ENCODE measurements at places on chromosomes 5 and 9.

DNA sequence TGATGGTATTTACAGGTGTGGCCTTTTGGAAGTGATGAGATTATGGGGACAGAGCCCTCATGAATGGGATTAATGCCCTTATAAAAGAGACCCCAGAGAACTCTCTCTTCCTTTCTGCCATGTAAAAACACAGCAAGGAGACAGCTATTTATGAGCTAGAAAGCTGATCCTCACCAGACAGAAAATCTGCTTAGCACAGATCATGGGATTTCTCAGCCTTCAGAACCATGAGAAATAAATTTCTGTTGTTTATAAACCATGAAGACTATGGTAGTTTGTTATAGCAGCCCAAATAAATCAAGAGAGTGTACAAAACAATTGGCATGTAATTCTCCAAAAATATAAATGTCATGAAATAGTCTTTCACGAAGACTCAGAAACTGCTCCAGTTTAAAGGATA lies 211.0 kb downstream of the PDE4D start:
- DNase-seq: no peak

DNA sequence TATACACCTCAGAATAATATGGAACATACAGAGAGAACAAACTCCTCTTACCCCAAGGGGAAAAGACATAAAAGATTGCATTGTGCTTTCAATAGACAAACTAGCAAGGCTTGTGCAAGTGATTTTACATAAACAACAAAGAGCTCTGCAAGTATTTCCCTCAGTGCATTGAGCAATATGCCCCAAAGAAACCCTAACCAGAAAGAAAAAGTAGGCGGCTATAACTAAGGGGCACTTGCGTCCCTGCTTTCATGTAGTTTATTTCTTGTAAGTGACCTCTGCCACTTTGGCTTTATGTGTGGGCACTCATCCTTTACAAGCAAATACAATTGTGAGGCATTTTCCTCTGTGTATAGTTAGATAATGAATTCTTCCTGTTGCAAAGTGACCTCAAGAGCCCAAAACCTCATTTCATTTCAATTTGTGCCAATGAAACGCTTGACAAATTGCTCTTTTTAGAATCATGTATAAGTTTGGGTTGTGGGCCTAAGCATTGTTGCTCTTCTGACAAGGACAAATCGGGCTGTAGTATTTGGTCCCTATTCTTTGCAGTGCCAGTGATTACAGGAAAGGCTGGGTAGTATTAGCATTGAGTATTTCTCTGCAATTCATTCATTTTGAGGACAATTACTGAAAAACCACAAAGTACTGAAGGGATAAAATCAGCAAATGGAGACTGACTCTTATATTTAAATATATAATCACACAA lies 282.2 kb downstream of the DTWD2 start:
- DNase-seq: no peak

- DNase-seq: no peak
Measured at GRCh38 chr9:18343784-18344183, 130.2 kb upstream of the ADAMTSL1 start.

- DNase-seq: no peak
Measured at GRCh38 chr5:169354263-169354662, 53.3 kb upstream of the SLIT3 start.

DNA sequence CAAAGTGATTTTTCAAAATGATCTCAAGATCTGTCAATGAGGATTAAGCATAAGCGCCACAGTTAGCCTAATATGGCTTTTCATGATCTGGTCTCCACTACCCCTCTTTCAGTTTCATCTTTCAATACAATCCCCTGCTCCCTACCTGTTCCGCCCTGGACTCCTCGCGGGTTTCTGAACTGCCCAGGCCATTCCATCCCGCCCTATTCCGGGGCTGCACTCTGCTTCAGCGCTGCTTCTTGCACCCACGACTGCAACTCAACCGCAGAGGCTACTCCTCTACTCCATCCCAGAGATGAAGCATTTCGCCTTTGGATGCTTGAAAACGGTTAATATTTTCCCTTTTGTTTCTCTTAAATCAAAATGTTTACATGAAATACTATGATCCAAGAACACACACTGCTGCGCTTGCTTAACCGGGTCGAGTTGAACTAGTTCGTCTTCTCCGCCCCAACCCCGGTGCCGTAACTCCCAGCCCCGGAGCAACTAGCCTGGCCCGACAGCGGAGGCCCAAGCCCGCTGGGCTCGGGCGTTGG lies 716 bp upstream of the OTULIN start:
- DNase-seq: no peak

DNA sequence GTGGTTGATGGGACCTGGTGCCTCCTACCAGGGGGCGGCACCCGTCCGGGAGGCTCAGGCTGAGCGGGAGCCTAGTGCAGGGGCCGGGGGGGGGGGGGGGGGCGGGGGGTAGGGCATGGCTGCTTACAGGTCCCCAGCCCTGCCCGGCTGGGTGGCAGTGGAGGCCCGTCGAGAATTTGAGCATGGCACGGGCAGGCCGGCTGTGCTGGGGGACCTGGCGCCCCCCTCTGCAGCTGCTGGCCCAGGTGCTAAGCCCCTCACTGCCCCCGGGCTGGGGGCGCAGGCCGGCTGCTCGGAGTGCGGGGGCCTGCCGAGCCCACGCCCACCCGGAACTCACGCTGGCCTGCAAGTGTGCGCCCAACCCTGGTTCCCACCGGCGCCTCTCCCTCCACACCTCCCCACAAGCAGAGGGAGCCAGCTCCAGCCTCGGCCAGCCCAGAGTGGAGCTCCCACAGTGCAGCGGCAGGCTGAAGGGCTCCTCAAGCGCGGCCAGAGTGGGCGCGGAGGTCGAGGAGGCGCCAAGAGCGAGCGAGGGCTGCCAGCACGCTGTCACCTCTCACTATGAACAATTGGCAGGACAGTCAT lies 77.7 kb downstream of the LMNB1 start:
- no peak for DNase-seq

- DNase-seq: no peak
Measured at GRCh38 chr5:73170522-73170921, 2.5 kb upstream of the TMEM174 start.

DNA sequence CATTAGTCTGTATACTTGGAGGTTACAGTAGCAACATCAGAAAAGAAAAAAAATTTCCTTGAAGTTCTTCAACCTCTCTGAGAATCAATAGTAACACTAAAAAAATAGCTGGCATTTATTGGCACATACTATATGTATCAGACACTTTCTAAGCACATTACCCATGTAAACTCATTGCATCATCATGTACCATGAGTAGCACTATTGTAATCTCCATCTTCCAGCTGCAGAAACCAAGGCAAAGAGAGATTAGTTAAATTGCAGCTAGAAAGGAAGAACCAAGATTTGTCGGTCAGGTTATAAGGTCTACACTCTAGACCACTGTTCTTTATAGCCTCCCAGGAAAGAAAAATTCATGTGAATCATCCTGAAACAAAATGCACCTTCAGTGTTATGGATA lies 31.4 kb upstream of the RAB3C start:
- no peak for DNase-seq

DNA sequence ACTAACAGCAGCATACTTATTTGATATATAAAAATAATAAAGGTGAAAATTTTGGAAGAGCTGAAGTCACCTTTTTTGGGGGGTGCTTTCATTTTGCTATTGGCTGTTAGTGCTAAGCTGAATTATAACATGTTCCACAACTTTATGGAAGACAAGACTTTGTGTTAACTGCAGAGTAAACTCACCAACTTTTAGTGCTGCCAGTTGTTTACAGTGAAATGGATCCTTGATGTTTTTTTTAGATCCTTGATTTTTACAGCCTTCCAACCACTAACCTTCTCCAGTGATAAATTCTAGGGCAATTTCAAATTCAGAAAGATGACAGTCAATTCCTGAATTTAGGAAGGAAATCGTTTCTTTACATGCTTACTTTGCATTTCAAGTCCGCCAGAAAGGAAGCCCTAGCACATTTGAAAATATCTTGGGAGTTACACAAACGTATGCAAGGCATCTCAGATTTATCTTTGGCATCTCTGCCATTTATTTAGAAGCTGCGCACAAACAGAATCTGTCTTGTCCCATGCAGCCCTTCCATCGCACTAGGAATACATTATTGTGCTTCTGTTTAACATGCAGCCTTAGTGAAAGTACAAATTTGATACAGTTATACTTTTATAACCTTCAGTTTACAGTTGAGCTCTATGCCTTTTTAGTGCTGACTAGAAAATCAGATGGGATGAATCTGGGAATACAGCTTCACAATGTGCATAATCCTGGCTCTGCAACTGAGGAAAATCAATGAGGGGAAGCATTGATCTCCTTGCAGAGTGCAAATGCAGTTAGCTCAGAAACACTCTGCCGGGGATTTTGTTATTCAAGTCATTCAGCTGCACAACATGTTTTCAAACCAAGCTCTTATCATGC lies 142.4 kb upstream of the ZNF608 start:
- DNase-seq: no peak

DNA sequence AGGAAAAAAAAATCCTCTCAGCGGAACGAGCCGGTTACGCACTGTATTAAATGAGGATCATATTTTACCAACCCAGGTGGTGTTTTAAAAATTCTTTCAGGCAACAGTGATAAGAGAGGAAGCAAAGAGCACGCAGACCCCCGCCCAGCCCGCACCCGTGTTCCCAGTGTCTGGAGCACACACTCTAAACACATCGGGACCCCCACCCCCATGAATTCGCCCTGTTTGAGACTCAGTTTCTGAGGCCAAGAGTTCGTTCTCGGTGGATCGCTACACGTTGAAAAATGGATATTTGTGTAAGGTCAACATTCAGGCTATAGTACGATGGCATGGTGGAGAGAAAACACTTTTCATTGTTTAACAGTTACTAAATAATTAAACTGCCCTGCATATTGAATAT lies 196.3 kb downstream of the MEF2C start:
- DNase-seq: no peak

DNA sequence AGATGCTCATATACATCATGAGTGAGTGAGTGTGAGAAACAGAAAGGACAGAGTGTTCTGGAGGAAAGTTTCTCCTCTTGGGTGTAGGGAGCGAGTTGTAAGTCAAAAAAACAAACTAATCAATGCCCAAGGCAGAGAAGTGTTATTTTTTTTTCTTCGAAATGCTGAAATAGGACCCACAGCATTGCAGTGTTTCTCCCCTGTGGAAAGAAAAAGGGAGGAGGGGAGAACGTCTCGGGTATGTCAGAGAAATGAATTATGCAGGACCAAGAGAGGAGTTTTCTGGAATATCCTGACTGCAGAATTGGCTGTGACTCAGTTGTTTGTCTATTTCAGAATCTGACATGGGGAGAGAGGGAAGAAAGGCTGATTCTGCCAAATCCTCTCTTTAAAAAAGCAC lies 337.9 kb upstream of the RFX3 start:
- no peak for DNase-seq

DNA sequence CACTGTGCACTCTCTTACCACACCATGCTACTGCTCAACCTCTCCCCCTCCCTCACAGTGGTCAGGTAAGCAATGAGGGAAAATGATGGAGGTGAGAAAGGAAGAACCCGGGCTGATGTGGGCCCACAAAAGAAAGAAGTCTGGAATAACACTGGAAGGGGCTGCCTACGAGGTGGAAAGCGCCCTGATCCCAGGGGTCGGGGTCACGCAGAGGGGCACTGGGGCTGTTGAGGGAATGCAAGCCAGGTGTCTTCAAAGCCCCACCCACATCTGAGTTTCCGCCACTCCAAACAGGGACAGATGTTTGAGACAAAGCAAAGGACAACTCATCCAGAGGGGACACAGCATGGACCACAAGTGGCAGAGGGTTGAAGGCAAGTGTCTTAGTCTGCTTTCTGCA lies 4.2 kb downstream of the TNIP1 start:
- DNase-seq: no peak

DNA sequence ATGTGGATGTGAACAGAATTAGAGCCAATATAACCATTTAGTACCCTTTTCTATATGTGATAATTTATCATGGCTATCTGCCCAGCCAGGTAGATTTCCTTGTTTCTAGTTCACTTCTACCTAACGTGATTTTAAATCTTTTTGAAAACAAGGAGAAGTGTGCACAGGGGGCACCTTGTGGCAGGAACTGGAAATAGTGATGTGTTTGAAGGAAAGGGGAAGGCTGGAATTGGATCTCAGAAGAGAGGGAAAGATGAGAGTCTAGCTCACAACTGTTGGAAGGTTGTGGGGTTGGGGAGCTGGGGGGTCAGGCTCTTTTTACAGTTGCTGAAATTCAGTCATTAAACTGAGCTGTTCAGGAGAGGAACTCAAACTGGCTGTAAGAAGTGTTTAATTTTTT lies 219.5 kb downstream of the KCTD16 start:
- no peak for DNase-seq

DNA sequence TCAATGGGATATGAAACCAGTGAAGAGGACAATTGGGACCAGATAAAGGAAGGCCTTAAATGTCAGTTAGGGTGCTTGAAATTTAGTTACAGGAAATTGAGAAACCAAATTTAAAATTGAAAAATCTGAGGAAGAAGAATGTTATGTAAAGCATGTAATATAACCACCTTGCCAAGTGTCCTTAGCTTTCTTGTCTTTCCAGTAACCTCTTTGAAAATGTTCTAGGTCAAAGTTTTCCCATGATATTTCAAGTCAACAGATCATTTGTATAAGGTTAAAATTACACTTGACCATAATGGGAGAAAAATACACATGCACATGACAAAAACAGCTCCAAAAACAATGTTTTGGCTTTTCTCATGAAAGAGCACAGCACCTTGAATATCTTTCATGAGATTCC lies 21.1 kb downstream of the LOX start:
- DNase-seq: no peak

DNA sequence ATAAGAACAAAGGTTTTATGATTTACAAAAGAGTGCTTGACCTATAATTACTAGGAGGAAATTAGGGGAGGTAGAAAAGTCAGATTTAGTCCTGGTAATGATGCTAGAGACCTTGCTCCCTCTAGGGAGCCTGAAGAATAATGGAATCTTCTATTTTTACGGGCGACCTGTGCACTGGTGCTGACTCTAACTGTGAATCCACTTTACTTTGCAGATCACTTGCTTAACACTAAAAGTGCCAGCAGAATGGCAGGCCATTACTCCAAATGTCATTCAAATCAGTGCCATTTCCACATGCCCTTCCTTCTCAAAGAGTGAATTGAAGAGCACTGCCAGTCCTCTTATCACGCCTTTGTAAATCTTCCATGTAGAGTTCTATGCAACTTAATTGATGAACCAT lies 359.4 kb upstream of the ARRDC3 start:
- no peak for DNase-seq

DNA sequence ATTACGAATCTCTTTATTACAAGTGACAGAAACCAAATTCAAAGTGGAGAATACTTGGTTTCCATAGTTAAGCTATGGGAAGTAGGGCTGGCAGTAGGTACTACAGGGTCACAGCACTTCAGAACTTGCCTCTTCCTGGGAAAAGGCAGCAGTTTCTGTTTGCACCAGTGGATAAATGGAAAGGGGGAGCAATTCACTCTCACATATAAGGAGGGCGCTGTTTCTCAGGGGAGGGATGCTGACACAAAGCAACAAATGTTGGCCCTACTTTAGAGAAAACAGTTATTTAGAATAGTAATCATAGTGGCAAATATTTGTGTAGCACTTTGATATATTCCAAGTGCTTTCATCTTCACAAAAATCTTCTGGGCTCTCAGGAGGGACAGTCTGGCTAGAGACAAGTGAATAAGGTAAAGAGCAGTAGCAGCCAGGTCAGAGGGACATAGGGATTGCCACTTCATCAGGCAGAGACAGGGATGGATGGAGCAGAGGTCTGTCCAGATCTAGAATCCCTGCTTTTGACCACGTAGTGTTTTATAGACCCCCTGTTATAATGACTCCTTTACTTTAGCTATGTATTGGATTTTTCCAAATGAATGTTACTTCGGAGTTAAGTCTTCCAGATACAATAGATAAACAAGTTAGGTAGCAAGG lies 554.8 kb upstream of the SGCD start:
- no peak for DNase-seq

Measured in urinary bladder (tissue), 4 donors.